Left renal pelvis (tissue), 4 donors: ENCODE measurements at places on chromosomes 3 and 15.

- DNase-seq: no peak
Observed at GRCh38 chr3:188624828-188625227, 470.9 kb downstream of the LPP start.

- DNase-seq: peak; percentile 59
Observed at GRCh38 chr15:67109141-67110034, 44.0 kb downstream of the SMAD3 start.

DNA sequence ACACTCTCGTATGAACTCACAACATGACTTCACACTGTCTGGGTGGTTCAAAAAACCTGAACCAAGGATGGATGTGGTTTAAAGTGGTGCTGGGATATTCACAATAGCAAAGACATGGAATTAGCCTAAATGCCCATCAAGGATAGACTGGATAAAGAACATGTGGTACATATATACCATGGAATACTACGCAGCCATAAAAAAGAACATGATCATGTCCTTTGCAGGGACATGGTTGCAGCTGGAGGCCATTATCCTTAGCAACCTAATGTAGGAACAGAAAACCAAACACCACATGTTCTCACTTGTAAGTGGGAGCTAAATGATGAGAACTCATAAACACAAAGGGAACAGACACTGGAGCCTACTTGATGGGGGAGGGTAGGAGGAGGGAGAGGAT lies 3.3 kb upstream of the PRSS50 start:
- DNase-seq: no peak

DNA sequence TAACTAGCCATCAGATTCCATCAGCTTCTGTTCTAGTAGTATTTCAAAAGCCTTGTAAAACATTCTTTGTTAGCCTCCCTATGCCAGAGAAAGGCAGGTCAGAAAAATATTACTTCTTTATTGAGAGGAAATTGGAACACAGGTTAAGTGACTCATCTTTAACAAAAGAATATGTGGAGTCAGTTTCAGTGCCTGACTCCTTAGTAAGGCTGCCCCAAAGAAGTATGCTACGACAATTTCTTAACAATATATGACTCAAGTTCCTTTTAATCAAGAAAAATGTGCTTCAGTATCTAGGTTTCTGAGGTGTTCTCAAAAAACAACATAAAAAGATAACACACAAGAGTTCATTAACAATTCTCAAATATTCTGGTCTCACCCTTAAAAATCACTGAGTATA lies 139.2 kb downstream of the VPS13C start:
- no peak for DNase-seq

DNA sequence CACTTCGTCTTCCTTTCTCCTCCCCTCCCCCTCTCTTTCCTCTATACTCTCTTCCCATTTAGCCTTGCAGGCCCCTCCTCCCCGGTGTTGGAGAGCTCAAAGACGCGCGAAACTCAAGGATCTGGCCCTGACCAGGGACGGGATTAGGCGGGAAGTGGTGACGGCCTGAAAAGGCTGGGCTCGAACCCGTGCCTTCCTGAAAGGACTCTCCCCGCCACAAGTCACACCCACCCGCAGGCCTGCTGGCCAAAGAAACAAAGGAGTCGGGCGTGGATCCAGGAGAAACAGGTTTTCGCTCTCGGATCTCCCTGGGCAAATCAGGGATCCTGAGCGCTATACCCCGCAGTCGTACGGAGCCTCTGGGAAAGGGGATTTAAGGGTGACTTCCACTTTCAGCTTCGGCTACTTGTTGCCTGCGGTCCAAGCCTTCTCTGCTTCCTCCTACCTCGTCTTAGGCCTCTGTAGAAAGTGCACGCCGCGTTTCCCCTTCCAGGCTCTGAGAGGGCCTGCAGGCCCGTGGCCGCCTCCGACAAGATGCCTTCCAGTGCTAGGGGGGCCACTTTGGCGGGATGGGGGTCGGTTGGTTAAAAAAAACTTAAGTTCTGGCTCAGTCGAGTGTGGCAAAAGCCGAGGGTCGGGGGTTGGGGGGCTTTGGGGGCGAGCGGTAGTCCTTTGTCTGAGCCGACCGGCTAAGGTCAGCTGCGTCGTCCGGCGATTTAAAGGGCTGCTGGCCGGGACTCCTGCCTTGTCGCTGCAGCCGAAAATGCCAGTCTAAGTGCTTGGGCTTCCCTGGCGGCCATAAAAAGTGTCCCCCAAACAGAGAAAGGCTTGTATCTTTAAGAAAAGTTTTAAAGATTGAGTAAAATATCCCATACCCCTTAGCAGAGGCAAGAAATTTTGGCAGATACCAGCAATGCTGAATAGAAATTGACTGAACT lies 8.2 kb downstream of the ZIC4 start:
- no peak for DNase-seq

DNA sequence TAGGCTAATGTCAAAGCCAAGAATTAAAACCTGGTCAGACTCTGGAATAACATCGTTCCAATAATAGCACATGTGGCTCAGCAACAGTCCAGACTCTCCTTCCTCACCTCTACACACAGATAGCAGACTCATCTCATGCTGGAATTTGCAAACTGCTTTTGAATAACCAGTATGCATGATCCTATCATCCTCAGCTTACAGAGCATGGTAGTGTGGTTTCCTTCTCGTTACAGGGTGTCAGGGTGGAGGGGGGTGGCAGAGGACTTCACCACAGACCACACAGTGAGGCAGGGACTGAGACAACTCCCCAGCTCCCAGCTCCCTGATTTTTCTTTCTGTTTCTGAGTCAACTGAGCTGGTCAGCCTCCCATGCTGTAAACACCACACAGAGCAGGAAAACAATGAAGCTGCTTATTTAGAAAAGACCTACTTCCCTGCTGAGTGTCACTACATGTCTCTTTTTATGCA lies 101.6 kb downstream of the RPL22L1 start:
- no peak for DNase-seq

DNA sequence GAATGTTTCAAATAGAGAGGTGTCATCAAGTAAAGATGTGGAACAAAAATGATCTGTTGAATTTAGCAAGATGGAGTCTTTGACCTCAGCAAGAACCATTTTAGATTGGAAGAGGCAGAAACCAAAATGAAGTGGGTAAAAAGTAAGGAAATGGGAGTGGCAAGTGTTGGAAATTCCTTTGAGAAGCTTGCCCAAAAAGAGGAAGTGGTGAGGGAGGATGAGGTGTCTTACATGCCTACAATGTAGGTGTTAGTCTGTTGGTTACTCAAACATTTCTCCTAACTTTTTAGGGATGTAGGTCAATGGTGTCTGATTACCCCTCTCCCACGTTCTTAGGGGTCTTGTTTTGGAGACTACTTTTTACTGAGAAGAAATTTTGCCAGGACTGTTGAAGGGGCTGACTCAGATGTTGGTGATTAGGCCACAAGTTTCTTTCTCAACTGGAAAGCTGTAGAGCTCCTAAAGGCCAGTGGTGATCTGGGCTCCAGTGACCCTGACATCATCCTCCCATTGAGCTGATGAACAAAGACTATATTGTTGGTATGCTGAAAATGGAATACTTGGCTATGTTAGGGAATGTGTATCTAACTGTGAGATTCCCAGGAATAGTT lies 5.1 kb downstream of the PPP2R3A start:
- DNase-seq: no peak

DNA sequence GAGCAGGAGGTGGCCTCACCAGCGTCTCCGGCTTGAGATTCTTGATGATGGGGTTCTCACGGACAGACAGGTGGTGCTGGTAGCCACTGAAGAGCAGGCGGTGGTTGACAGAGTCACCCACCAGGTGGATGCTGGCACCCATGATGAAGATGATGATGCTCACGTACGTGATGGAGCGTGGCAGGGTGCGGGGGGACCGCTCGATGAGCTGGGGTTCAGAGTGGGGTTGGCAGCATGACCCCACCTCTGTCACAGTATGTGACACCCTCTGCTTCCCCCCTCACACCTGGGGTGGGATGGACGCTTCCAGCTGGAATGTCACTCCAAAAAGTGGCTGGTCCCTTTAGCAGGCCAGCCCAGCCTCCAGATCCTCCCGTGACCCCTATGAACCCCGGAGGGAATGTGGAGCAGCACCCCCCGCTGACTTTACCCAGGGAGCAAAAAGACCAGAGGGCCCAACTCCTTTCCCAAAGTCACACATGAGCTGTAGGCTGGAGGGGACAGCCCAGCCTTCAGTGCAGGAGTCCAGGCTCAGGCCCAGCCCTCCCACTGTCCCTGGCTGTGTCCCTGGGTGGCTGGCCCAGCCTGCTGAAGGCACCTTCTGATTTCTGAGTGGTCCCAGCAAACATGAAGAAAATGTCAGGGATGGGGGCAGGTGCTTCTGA lies 6.7 kb upstream of the CALML4 start:
- DNase-seq: no peak

DNA sequence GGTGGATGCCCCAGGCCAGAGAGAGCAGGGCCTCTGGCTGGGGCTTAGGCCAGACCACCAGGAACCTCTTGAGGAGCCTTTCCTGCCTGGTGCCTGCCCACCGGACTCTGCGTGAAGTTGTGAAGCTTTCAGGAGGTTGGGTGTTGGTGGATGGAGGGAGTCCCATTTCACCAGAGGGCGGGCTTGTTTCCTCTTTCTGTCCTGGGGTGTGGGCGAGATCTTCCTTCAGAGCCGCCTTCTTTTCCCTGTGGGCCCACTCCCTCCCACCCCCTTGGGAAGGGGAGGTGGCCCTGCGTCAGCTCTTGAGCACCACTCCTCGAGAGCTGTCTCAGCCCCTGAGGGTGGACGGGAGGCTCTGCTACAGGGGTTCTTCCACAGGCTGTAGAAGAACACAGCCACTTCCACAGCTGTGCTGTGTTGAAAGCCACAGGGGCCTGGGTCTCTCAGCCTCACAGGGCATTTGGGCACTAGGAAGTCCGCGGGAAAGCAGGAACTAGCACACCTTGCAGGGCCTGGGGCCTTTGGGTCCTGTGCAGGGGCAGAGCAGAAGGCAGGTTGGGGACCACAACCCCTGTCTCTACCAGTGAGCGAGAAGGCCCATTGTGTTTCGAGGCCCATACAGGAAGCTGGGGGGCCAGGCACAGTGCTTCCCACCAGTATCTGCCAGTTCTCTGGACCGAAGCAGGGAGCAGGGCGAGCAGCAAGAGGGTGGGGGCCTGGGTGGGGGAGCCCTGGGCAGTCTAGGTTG lies 2.1 kb downstream of the AMIGO3 start:
- no peak for DNase-seq

DNA sequence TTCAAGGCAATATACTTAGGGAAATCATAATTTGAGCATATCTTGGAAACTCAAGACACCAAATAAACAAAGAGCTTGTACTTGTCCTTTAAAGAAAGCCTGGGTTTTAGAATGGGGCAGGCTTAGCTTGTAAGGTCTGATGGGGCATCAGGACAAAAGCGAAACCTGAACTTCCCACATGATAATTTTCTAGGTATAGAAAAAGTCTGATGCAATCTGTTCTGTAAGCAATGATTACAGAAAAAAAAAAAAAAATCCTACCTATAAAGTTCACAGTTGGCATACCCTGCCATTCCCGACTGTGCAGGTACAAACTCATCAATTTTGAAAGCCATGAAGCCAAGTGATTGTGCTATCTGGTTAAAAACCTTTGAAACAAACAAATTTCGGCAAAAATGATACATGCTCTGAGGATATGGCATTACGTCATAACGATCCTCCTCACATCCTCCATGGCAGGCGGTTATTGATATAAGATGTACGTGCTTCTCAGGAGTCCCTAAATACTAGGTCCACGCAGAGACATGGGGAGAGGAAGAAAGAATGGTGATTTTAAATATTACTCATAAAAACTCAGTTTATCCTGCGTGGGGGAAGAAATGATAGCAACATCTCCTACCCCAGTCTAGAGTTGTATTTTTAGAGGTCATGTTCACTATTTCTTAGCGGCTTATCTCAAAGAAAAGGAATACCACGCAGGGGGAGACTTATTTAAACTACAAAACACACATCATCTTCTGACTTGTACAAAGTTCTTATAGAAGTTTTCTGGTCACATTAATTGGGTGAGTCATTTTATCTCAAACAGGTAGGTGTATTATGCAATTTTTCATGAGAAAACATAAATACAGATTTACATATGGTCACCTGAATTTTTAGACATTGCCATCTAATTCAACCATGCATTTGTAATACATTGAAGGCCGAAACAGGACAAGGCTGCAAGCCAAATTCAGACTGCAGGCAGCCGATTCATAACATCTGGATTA lies 27.0 kb downstream of the MB21D2 start:
- no peak for DNase-seq

GRCh38 chr3:4395448-4395847 lies 71.6 kb downstream of the SUMF1 start:
- no peak for DNase-seq

GRCh38 chr3:101351829-101352228 lies 31.5 kb upstream of the IMPG2 start:
- no peak for DNase-seq

- DNase-seq: no peak
Observed at GRCh38 chr3:172142051-172142863, 102.9 kb downstream of the FNDC3B start.

DNA sequence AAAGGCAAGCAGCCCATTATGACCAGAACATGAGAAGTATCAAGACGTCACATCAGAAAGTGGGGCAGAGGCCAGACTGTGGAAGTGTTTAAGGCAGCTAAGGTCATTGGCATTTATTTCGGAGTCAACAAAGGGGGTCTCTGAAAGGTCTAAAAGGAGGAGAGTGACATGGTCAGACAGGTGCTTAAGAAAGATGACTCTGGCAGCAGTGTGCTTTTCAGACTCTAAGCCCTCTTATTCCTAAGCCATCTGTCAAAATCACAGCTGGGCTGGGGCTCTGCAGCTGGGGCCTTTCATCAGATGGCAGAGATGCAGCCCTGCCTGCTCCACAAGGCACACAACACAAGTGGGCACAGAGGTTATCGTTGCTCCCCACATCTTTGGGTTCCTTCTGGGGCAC lies 14.0 kb downstream of the FBXL22 start:
- no peak for DNase-seq

- no peak for DNase-seq
Observed at GRCh38 chr3:78907367-78907766, 860.4 kb downstream of the ROBO1 start.

DNA sequence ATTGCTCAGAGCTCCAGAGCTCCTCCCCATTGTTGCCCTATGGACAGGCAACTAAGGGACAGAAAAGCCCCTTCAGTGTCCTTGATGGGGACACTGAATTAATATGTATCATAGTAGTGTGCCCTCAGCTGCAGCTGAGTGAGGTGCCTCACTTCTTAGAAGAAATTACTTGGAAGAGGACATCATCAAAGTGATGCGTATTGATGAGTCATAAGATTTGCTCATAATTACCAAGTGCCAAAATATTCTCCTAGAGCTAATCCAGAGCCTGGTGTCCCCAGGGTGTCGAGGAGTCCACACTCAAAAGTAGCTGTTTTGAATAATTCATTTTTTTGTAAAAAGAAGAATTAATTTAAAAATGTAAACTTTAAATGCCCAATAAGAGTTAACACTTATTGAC lies 200.7 kb upstream of the SEMA6D start:
- no peak for DNase-seq

DNA sequence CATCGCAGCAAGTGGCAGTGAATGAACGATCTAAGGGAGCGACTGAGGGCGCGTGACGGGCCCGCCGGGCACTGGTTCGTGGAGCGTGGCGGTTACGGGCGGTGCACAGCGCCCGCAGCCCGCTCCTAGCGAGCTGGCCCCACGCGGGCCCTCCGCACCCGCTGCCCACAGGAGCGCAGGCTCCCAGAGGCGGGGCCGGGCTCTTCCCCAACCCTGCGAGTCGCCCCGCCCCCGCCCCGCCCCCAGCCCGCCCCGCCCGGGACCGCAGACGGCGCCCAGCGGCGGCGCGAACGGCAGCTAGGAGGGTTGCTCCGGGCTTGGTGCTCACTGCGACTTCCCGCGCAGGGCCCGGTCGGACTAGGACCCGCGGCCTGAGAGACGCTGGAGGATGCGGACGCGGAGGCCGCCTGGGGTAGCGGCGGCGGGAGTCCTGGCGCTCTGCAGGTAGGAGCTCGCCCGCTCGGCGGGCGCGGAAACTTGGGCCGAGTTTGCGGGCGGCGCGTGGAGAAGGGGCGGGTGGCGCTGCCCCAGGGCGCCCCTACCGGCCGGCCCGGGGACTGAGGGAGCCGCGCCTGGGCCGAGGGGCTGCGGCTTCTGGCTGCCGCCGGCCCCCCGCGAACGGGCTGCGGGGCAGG lies at the start of gene C15orf39:
Gene C15orf39 (plus strand): TSS at position 267 of the 635 bp plus-strand sequence. CDS start 4,167 bp downstream, outside the sequence.
- no peak for DNase-seq
